ENCODE measurements at places on chromosomes 7 and 10.
A peak's percentile ranks its signal among the peaks of the same experiment; 100 is the strongest.

- H3K27me3 ChIP-seq, result no peaks in the 10 kb centered on the region
- H3K4me1 ChIP-seq, result peaks cover 27% of the 10 kb centered on the region
- no peak overlapping the region for H3K27ac ChIP-seq
- no peak overlapping the region for H3K4me3 ChIP-seq
- no peak for DNase-seq
Measured at GRCh38 chr7:44887293-44887692, 2.0 kb upstream of the PURB start.

- no peaks in the 10 kb centered on the region for H3K27me3 ChIP-seq
- no peaks in the 10 kb centered on the region for H3K36me3 ChIP-seq
- no peak for DNase-seq
- H3K27ac ChIP-seq, result no peak overlapping the region
Measured at GRCh38 chr10:21055339-21056135, 158.4 kb upstream of the NEBL start.

- peaks cover 15% of the 10 kb centered on the region for H3K4me1 ChIP-seq
- H3K27me3 ChIP-seq, result no peaks in the 10 kb centered on the region
- H3K36me3 ChIP-seq, result no peaks in the 10 kb centered on the region
- no peak overlapping the region for H3K27ac ChIP-seq
- no peak for DNase-seq
Measured at GRCh38 chr7:128699196-128699712, 27.2 kb downstream of the GARIN1A start.

- no peaks in the 10 kb centered on the region for H3K4me1 ChIP-seq
- DNase-seq, result no peak
- no peaks in the 10 kb centered on the region for H3K27me3 ChIP-seq
- no peaks in the 10 kb centered on the region for H3K36me3 ChIP-seq
Measured at GRCh38 chr10:28875549-28876081, 198.3 kb downstream of the BAMBI start.

DNA sequence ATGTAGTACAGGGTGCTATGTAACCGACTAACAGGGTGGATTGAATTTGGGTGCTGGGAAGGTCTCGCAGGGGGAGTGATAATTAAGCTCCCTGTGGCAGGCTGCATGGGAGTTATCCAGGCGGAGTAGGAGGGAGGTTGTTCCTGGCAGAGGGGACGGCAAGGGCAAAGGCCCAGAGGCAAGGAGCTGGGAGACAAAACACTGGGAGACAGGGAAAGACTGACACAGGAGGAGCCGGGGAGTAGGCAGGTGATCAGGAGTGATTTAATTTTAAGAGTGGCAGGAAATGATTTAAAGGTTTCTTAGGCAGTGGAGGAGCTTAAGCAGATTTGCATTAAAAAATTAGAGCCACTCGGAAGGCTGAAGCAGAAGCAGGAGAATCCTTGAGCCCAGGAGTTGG lies 40.7 kb upstream of the LEP start:
- H3K36me3 ChIP-seq, result no peaks in the 10 kb centered on the region
- no peak overlapping the region for H3K4me3 ChIP-seq
- H3K27ac ChIP-seq, result no peak overlapping the region
- peaks cover 4% of the 10 kb centered on the region for H3K27me3 ChIP-seq
- no peak for DNase-seq

- no peak for DNase-seq
- no peak overlapping the region for H3K27ac ChIP-seq
- no peak overlapping the region for H3K4me3 ChIP-seq
- H3K4me1 ChIP-seq, result peaks cover 10% of the 10 kb centered on the region
- no peaks in the 10 kb centered on the region for H3K27me3 ChIP-seq
Measured at GRCh38 chr7:131166066-131166465, 161.6 kb upstream of the MKLN1 start.

DNA sequence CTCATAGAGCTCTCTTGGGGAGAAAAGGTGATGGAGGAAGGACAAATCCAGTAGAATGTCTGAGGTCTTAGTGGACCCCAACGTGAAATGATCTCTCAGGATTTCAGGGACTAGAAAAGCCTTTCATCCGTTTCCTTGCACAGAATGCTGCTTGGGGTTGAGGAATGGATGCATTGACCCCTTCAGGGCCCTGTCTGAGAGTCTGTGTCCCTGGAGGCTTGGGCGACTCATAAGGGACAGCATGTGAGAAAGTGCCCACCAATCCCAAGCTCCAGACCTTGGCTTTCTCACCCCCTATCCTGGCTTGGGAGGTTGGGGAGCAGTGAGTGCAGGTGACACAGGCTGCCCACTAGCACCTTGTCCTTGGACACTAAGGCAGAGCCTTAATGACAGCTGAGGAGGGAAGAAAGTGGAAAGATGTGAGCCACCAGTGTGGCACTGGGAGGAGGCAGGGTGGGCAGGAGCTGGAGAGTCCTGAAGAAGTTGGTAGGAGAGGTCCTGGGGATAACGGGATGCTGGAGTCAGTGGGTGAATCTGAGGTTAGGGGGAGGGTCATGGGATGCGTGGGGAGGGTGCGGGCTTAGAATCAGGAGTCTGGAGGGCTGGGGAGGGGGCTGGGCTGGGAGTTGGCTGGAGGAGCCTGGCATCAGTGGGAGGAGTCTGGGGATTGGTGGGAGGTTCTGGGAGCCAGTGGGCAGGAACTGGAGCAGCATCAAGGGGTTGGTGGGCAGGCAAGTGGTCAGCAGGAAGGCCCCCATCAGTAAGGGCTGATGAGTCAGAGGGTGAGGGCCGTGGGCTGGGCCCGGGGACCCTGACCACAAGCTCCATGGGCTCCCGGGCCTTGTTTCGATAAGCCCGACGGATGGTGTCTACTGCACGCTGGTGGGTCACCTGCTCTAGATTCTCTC lies 8.6 kb downstream of the LZTS2 start:
- no peaks in the 10 kb centered on the region for H3K27me3 ChIP-seq
- H3K36me3 ChIP-seq, result peaks cover 10% of the 10 kb centered on the region
- no peak for DNase-seq
- H3K27ac ChIP-seq, result no peak overlapping the region
- no peak overlapping the region for H3K4me3 ChIP-seq

- H3K4me3 ChIP-seq, result no peak overlapping the region
- DNase-seq, result no peak
- H3K4me1 ChIP-seq, result no peaks in the 10 kb centered on the region
- no peaks in the 10 kb centered on the region for H3K27me3 ChIP-seq
Measured at GRCh38 chr10:72598769-72599701, 26.8 kb downstream of the MICU1 start.

DNA sequence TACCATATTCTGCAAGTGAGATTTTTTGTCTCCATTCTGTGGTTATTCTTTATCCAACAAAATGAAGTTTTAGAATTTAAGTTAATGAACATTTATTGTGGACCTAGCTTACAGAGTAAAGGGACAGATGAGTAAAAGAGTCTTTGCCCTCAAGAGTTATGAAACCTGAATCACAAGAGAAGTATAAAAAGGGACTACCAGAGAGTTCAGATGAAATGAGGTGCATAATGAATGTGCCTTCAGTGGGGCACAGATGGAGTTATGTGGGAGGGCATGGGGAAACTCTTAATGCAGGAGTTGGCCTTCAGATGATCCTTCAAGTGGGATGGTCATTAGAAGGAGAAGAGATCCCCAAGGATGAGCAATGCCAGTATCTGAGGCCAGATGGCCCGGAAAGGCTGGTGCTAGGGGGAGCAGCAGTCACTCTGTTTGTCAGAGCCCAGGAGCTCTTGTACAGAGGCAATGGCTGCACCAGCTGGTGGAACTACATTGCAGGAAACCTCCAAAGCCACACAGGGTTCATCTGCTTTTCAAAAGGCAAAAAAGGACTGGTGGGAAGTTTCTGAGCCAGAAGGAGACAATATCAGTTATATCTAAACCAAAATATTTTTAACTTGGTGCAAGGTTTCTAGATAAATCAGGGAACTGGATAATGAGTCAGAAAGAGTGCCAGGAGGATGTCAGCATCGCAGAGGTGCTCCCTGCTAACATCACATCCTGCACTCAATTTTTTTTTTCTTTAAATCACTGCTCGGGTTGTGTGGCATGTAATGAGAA lies 162.0 kb downstream of the KLF6 start:
- H3K36me3 ChIP-seq, result no peaks in the 10 kb centered on the region
- no peaks in the 10 kb centered on the region for H3K4me1 ChIP-seq
- no peak overlapping the region for H3K4me3 ChIP-seq
- no peaks in the 10 kb centered on the region for H3K27me3 ChIP-seq
- no peak for DNase-seq

- H3K27me3 ChIP-seq, result no peaks in the 10 kb centered on the region
- H3K36me3 ChIP-seq, result no peaks in the 10 kb centered on the region
- no peaks in the 10 kb centered on the region for H3K4me1 ChIP-seq
- no peak overlapping the region for H3K27ac ChIP-seq
- no peak for DNase-seq
- H3K4me3 ChIP-seq, result no peak overlapping the region
Measured at GRCh38 chr10:47028466-47028865, 117.2 kb downstream of the PTPN20 start.

DNA sequence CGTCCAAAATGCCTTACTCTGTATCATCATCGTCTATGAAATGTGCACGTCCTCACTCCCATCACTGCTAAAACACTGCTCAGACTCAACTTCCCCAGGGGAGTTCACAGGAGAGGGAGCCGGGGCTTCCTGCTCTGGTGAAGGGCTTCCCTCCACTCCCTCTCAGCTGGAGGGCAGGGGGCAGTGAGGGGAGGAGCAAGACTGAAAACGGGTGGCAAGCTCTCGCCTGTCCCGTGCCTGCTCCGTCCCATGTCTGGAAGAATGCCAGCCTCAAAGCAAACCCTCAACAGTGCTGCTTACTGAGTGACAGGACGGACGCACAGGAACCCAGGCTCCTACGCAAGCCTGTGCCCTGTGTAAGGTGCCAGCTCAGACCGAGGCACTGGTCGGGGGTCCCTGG lies 25.1 kb downstream of the PRKAG2 start:
- no peaks in the 10 kb centered on the region for H3K4me1 ChIP-seq
- H3K27ac ChIP-seq, result no peak overlapping the region
- no peak overlapping the region for H3K4me3 ChIP-seq
- H3K36me3 ChIP-seq, result no peaks in the 10 kb centered on the region
- DNase-seq, result no peak
- no peaks in the 10 kb centered on the region for H3K27me3 ChIP-seq

DNA sequence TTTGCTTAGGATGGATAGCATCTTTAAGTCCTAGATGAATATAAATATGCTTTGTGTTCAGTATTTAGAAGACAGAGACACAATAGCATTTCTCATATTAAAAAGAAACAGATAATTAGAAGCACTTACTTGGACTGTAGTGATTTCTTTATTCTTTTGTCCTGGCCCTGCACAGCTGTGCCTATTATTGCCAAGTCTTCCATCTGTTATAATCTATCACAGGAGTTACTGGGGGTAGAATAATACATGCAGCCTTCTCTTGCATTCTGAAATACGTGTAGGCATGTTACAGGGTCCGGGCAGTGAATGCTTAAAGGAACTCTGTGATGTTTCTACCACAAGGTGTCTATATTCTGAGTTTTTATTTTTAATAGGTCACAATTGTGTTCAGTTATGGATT lies 461.5 kb upstream of the COBL start:
- no peaks in the 10 kb centered on the region for H3K4me1 ChIP-seq
- H3K36me3 ChIP-seq, result no peaks in the 10 kb centered on the region
- H3K4me3 ChIP-seq, result no peak overlapping the region
- no peak overlapping the region for H3K27ac ChIP-seq
- no peaks in the 10 kb centered on the region for H3K27me3 ChIP-seq
- DNase-seq, result no peak

DNA sequence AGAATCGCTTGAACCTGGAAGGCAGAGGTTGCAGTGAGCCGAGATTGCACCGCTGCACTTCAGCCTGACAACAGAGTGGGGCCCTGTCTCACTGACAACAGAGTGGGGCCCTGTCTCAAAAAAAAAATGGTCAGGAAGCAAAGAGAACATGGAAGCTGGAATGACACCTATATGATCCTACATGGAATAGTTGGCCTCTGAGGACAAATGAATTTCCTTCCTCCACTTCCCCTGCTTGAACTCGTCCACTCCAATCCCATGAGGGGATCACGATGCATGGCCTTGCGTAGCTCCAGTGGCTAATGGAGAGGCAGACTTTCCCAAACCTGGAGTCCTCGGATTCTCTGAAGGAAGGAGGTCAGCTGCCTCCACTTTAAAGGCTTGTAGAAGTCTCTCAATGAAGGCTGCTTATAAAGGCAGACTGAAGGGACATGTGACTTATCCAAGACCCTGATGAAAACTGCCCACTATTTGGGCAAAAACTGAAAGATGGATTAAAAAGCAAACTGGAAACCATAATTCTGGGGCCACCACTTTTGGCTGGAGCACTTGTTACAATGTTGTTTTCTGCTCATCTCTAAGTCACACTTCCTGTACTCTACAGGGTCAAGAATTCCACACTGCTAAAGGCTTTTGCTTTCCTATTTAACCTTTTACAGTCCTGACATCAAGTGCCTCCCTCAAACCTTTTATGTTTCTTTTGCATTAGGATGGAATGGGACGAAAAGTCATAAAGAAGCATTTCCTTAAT lies 214.6 kb downstream of the PRPF18 start:
- H3K4me3 ChIP-seq, result no peak overlapping the region
- no peak overlapping the region for H3K27ac ChIP-seq
- no peak for DNase-seq

DNA sequence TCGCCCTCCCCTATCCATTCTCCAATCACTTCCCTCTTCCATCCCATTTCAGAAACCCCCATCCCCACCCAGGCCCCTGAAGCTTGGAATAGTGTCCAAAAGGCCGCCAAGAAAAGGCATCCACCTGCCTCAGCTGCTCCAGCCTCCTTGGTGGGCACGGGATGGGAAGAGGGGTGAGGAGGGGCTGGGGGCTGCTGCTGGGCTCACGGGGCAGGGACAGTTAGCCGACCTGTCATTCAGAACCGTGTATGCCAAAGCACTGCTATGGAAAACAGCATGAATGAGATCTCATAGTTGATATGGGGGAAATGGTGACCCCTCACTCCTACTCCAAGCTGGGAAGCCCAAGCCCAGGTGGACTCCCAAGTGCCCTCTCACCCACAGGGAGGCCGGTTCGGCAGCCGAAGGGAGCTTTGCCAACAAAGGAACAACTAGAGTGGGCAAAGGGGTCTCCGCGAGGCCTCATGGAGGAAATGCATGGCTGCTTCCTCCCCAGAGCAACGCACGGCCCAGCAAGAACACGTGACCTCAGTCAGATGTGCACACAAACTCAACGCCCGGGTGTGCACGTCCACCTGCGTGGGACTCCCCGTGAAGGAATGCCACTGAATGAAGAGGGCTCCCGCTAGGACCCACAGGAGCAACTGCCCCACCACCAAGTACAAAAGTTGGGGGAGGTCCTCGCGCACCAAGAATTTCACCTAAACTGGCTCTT lies 52.5 kb downstream of the EBF3 start:
- H3K4me1 ChIP-seq, result no peaks in the 10 kb centered on the region
- no peak overlapping the region for H3K27ac ChIP-seq
- no peaks in the 10 kb centered on the region for H3K36me3 ChIP-seq
- no peak for DNase-seq

- no peaks in the 10 kb centered on the region for H3K27me3 ChIP-seq
- H3K4me1 ChIP-seq, result no peaks in the 10 kb centered on the region
- no peak for DNase-seq
- H3K4me3 ChIP-seq, result no peak overlapping the region
Measured at GRCh38 chr10:60828489-60828852, 50.2 kb downstream of the CDK1 start.

GRCh38 chr10:90871279-90871765 lies 452 bp upstream of the RPP30 start:
- peak overlapping the region; percentile 92 for H3K4me3 ChIP-seq
- H3K27me3 ChIP-seq, result no peaks in the 10 kb centered on the region
- no peak for DNase-seq
- peaks cover 6% of the 10 kb centered on the region for H3K4me1 ChIP-seq

- no peaks in the 10 kb centered on the region for H3K36me3 ChIP-seq
- H3K4me3 ChIP-seq, result no peak overlapping the region
- no peaks in the 10 kb centered on the region for H3K27me3 ChIP-seq
- H3K27ac ChIP-seq, result no peak overlapping the region
- DNase-seq, result no peak
Measured at GRCh38 chr7:68422281-68422680, 1176.0 kb upstream of the AUTS2 start.
